Hematopoietic multipotent progenitor cell treated with erythropoietin and hydrocortisone succinate and interleukin-3 and kit ligand, for 15 days (in vitro differentiated cells): ENCODE measurements at places on chromosomes 11 and 22.

- peak; percentile 29 for DNase-seq
These were observed 626 bp downstream of the TRIM22 start for GRCh38 chr11:5690216-5690615.

GRCh38 chr11:130606178-130606577, 157.7 kb downstream of the ADAMTS15 start:
- DNase-seq: no peak

GRCh38 chr22:39175353-39176142, 23.1 kb upstream of the CBX7 start:
- DNase-seq: no peak

DNA sequence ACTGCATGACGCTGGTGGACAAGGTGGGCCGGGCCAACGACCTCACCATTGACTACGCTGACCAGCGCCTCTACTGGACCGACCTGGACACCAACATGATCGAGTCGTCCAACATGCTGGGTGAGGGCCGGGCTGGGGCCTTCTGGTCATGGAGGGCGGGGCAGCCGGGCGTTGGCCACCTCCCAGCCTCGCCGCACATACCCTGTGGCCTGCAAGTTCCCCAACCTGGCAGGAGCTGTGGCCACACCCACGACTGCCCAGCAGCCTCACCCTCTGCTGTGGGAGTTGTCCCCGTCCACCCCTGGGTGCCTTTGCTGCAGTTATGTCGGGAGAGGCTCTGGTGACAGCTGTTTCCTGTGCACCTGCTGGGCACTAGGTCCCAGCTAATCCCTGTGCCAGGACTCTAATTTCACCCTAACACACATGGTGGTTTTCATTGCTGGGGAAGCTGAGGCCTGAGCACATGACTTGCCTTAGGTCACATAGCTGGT, 49.0 kb upstream of the PPP6R3 start:
- peak; percentile 34 for DNase-seq

DNA sequence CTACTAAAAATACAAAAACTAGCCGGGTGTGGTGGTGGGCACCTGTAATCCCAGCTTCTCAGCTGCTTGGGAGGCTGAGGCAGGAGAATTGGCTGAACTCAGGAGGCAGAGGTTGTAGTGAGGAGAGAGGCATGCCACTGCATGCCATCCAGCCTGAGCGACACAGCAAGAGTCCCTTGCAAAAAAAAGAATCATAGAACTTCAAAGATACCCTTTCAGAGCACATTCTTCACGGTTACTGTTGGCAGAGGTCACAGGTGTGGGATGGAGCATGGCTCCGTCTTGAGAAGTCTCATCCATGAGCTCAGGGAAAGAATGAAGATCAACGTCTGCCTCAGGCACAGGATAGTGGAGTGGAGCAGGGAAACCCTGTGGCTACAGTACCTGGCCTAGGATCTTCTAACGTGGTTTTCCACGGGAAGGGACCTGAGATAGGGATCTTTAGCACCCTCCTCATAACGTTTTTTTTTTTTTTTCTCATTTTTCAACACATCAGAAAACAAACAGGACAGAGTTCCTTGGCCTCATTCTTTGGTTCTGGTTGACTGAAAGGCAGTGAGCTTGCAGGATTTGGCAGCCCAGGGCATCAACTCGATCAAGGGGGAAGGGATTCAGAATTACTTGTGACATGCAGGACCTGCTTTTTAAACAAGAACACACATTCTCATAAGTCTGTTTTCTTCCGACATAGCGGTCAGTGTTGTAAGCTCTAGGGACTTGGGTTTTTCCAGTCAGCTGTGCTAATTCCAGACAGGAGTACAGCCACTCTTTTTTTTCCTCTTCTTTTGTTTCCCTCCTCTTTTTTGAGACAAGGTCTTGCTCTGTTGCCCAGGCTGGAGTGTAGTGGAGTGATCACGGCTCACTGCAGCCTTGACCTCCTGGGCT, 22.8 kb downstream of the F2 start:
- no peak for DNase-seq

- DNase-seq: no peak
These were observed 1015.0 kb upstream of the TENM4 start for GRCh38 chr11:80455818-80456217.

GRCh38 chr11:92384358-92384757, 159.7 kb downstream of the FAT3 start:
- DNase-seq: no peak

- no peak for DNase-seq
These were observed 37.1 kb downstream of the RNF141 start for GRCh38 chr11:10503777-10504480.

DNA sequence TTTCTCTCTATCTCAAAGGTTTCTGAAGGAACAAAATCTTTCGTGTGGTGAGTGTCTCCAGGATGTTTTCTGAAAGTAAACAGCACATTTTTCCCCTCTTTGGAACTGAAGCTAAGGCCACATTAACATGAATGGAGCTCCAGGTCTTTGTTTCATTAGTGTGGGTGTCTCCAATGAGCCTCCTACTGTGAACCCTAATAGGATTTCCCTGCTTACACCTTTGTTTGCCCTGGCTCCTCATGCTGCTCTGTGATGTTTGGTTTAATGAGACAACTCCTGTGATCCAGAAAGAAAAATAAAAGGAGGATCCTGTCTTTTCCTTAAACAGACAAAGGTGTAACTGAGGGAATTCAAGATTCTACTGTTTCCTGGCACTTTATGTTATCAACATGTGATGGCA, 76.9 kb upstream of the SLC6A5 start:
- no peak for DNase-seq

GRCh38 chr11:129645943-129646342, 169.7 kb upstream of the TMEM45B start:
- no peak for DNase-seq

GRCh38 chr11:78457448-78457847, 39.8 kb upstream of the GAB2 start:
- no peak for DNase-seq

DNA sequence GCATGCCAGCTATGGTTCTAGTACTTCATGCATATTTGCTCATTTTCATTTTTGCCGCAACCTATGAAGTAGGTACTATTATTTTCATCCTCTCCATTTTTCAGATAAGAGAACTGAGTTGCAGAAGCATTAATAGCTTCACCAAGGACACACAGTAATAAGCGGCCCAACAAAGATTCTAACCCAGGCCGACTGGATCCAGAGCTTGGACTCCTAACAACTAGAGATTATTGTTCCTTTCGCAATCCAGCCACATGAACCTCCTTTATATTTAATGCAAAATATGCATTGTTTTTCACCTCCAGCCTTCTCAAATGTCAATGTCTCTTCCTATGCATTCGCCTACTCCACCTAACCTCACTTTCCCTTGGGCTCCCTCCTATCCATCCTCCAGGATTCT, 148.3 kb downstream of the CCDC34 start:
- DNase-seq: no peak

DNA sequence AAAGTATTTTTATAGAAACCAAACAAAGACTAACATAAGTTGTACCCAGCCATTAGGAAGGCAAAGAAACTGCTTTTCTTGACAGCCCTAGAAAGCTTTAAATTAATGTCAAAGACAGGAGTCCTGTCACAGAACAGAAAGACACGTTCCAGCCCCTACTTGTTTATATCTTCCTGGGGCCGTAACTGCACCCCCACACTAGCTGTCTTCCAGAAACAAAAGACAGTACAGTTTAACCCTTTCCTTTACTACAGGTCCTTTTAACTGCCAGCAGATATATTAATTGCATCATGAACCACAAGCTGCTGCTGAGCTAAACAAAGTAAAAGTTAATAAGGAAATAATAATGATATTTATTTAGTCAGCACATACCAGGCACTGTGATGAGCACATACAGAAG, 20.3 kb upstream of the CFAP300 start:
- DNase-seq: no peak

DNA sequence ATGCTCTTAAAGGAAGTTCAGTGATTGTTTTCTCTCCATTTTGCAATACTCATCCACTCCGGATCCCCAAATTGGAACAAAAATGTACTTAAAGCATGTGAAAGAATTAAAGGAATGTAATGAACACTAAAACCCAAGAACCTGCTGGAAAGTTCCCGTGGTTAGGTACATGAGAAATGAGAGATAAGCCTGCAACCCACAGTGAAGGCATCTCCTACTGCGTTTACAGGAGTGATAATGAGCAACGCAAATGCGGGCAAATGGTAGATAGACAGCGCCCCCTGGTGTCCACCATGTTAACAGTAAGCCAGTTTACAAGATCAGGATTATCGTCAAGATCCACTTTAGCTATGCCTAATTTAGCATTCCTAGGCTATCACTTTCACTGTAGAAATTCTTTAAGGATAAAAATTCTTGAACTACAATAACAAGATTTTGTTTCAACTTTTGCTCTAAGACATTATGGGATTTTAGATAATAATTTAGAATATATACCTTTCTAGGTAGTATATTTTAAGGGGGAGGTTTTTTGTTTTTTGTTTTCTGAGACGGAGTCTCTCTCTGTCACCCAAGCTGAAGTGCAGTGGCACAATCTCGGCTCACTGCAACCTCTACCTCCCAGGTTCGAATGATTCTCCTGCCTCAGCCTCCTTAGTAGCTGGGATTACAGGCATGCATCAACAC, 29.9 kb downstream of the ALG9 start:
- peak; percentile 89 for DNase-seq

- no peak for DNase-seq
These were observed 93.8 kb downstream of the CEP164 start for GRCh38 chr11:117421476-117421875.

GRCh38 chr11:1382429-1382828, 7.3 kb upstream of the BRSK2 start:
- no peak for DNase-seq

DNA sequence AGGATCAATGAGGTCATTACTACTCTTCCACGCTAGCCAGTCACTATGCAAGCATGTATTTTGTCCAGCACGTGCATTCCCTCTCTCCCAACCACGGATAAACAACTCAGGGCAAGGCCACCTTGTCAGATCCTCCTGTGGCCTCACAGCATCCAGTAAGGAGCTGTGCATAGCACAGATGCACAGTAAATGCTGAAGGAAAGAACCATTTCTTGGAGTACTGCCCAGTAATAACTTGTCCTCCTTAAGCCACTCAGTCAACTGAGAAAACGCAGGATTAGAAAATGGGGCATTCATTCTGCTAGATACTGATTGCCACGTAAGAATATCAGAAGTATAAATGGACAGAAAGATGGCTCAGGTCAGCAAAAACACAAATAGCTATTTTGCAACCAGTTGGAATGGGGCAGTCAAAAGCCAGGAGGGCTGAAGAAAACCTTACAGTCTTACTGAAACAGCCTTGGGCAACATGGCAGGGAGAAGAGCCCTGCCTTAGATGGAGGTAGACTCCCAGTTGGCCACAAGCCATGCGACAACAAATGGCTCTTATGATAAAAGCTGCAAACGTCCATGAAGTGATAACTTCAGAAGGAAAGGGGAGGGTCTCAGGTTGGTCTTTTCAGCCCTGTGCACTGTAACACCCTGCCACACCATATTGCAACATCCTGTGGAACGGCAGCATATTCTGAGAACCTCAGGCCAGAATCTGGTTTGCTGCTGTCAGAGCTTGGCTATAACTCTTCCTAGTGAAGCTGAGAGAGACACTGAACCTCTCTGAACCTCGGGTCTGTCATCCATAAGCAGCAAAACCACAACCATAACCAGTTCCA, 23.0 kb downstream of the PC start:
- DNase-seq: peak; percentile 79

DNA sequence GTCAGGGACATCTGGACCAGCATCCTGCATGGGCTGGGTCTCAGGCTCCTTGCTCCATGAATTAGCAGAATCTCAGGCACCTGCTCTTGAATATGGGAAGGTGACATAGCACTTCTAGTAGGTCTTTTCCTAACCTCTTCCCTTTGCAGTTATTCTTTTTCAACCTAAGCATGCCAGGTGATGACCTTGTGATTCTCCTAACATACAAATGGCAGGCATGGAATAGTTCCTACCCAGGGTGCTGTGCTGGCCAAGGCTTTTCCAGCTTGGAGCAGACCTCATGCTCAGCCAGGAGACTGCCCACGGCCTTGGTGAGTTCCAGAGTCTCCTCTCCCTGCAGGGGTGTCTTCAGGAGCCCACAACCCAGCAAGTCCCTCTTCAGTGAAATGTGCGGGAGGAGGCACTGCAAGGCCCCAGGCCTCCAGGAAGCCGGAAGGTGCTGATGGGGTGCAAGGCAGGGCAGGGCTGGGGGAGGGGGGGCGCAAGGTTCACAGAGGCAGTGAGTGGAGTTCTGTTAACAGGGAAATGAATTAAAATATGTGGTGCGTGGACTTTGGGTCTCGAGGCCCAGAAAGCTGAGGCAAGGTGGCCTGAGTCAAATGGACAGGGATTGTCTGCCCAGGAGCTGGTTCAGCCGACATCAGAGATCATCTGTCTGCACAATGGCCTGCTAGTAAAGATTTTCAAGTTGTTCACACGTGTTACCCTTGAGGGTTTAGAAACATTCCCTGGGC, 75.9 kb upstream of the SEPTIN5 start:
- no peak for DNase-seq

DNA sequence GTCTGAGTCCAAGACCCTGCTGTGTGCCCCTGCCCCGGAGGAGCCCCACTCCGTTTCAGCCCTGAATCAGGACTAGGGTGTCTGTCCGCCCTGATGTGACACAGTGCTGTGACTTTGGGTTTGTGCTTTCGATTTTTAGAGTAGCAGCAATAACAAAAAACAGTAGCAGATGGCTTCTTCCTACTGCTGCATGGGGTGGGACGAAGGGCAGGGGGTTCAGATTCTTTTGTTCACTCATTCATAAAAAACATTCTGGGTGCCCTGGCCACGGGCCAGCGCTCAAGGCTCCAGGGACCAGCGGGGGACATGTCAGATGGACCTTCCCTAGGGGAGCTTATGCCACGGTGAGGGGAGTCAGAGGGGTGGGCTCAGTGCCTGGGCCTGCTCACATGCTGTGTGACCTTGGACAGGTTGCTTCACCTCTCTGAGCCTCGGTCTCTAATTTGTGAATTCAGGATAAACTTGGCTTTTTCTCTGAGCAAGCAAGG, 24.6 kb upstream of the PRR5 start:
- DNase-seq: peak; percentile 53

DNA sequence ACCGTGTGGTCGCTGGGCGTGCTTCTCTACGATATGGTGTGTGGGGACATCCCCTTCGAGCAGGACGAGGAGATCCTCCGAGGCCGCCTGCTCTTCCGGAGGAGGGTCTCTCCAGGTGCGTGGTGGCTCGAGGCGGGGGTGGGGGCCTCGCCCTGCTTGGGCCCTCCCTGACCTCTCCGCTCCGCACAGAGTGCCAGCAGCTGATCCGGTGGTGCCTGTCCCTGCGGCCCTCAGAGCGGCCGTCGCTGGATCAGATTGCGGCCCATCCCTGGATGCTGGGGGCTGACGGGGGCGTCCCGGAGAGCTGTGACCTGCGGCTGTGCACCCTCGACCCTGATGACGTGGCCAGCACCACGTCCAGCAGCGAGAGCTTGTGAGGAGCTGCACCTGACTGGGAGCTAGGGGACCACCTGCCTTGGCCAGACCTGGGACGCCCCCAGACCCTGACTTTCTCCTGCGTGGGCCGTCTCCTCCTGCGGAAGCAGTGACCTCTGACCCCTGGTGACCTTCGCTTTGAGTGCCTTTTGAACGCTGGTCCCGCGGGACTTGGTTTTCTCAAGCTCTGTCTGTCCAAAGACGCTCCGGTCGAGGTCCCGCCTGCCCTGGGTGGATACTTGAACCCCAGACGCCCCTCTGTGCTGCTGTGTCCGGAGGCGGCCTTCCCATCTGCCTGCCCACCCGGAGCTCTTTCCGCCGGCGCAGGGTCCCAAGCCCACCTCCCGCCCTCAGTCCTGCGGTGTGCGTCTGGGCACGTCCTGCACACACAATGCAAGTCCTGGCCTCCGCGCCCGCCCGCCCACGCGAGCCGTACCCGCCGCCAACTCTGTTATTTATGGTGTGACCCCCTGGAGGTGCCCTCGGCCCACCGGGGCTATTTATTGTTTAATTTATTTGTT, 2.4 kb downstream of the PIM3 start:
- no peak for DNase-seq

- no peak for DNase-seq
These were observed 49.4 kb downstream of the HORMAD2 start for GRCh38 chr22:30129636-30130035.
